Dorsolateral prefrontal cortex (tissue), 122 donors: ENCODE measurements at places on chromosomes 1 and 21.

DNA sequence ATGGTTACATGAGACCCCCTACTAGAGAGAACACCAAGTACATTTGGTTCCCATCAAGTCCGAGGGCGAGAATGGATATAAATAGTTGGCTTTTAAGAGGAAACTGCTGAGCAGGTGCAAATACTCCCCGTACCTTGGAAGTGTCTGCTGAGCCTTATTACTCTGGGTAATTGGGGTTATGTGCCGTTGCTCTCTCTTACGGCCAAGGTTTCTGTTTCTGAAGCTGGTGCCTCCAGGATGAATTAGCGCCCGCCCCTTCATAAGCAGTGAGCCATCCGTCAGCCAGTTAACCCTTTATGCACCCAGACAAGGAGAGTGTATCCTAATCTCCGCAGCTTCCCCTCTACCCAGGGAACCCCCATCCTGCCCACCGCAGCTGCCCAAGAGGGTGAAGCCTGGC, 90.4 kb upstream of the AJAP1 start:
- no peak for DNase-seq

DNA sequence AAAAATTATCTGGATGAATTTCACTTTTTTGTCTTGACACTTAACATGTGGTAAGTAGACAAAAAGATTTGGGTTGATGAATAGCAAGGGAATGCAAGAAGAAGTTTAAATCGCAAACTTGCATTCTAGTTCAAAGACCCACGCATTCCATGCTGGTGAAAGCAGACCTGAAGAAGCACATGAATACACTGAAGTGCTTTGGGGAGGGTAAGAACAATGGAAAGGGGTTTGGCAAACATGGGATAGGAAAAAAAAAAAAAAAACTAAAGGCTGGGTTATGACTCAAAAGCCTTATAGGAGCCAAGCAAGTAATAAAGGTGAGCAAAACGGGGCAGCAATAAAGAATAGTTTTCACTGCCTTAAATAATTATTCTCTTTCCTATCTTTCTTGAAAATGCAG, 450.2 kb downstream of the LMO4 start:
- no peak for DNase-seq

GRCh38 chr1:125080077-125080476, 3895.3 kb downstream of the SRGAP2C start:
- no peak for DNase-seq

DNA sequence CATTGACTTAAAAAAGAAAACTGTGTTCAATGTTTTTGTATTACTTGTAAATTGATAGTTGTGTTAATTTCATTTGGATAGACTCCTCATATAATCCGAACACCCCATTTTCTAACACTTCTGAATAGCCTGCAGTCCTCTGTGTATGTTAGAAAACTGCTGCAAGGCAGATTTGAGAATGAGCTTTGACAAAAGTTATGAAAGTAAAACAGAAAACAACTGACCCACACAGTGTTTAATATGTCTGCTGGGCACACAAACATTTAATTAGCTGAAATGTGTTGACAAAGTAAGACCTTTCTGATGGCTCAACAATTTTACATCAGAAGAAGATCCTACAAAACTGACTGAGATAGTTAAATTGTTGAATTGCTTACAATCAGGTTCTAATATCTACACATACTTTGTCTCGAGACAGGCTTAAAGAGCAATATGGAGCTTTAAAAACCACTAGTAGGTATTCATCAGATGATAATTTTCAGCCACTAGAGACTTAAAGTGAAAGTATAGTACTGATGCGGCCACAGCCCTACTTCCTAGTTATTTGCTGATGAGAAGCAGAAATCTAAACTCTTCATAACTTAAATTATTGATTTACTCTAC, 40.0 kb upstream of the PRMT6 start:
- no peak for DNase-seq

GRCh38 chr1:102435483-102435882, 438.8 kb upstream of the OLFM3 start:
- DNase-seq, result no peak

DNA sequence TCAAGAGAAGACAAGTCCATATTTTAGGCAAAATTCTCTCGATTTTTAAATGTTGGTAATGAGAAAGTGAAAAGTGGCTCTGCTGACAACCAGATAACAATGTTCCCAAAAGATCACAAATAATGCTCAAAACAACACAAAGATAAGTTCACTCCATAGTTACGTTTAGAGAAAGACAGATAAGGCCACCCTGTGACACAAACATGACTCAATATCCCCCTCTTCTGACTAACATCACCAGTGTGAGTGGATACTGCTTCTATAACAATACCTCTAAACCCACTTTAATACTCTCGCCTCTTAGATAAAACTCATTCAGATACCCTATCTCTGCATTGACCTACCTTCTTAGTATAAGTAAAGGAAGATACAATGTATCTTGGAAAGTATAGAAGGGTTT, 51.2 kb upstream of the RGS7 start:
- DNase-seq, result no peak

GRCh38 chr1:160169553-160170399, 18.4 kb downstream of the ATP1A4 start:
- no peak for DNase-seq

GRCh38 chr1:3495776-3496745, 41.6 kb downstream of the ARHGEF16 start:
- no peak for DNase-seq

- DNase-seq, result no peak
These were observed 436.4 kb downstream of the PTBP2 start for GRCh38 chr1:97157991-97158390.

DNA sequence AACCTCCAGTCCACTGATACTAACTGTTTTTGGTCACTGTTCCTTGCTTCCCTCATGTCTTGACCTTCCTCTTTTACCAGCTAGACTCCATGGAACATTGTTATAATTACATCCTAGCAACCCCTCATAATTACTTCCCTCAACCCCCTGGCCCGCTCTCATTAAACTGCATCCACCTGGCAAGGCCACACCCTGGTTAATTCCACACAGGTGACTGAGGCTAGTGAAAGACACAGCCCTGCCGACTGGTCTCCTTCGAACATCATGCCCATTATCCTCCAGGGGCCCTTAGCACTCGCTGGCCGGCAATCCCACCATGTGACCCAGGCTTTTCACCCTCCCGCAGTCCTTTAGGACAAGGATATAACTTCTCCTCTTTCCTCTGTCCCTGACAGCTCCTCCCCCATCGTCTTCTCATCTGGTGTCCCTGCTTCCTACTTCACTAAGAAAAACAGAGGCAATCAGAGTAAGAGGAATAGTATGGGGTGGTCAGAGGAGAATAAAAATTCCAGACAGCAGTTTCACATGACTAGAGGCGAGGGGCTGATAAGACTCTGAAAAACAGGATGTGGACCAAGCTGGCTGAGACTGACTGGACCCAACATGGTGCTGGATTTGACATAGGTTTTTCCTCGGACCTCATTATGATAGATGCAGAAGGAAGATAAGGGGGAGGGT, 8.8 kb upstream of the TENT5B start:
- DNase-seq, result no peak

DNA sequence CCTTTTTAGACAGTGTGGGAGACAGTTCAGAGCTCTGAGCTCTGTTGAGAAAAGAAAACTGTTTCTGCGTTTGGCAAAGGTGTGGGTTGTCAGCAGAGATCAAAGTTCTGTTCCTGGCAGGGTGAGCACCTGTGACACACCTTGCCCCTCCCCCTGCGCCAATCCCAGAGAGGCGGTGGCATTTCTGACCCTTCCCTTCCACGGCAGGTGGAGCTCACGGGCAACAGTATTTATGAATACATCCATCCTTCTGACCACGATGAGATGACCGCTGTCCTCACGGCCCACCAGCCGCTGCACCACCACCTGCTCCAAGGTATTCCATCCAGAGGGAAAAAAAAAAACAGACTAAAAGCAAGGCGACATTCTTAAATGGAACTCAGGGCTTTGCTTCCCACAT, 20.7 kb downstream of the SIM2 start:
- no peak for DNase-seq

DNA sequence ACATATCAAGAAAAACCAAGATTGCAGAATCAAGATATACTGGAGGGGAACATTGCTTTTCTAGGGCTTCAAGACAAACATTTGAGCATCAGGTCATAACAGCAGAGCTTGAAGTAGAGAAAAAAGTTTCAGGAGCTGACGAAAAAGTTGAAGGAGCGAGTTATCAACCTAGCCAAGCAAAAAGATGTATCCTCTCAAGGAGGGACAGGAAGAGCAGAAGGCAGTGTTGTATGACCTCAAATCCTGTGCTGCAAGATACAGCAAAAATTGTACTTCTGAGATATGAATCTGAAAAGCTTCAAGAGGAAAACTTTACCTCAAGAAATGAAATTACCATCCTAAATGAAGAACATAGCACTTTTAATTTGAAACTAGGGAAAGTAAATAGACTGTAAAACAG, 153.1 kb downstream of the AK5 start:
- no peak for DNase-seq

- DNase-seq, result no peak
These were observed 39.6 kb downstream of the SLC45A1 start for GRCh38 chr1:8357329-8358101.

- DNase-seq, result no peak
These were observed 71.0 kb downstream of the MAB21L3 start for GRCh38 chr1:116182019-116182714.

- DNase-seq, result no peak
These were observed 25.5 kb downstream of the CDC14A start for GRCh38 chr1:100377590-100378361.

- no peak for DNase-seq
These were observed 161.6 kb downstream of the ASTN1 start for GRCh38 chr1:177002891-177003290.

DNA sequence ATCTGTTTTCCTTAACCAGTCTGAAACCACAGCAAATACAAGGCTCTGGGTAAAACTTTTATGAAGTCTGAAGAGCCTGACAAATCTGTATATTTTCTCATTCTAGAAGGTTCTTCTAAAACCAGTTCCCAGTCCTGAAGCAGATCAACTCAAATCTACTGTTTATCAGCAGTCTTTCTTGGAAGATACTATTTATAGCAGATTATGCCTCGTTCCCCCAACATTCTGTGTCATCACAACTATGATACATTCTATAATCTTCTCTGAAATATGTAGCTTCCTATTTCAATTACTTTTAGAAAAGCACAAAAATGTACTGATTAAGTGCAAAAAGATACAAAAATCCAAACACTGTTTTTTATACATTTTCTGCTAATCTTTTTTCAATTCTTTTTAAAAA, 67.5 kb downstream of the NIBAN1 start:
- DNase-seq, result no peak

GRCh38 chr1:43764581-43764980, 57.2 kb downstream of the ST3GAL3 start:
- DNase-seq, result no peak

GRCh38 chr1:235834620-235835019, 32.1 kb downstream of the LYST start:
- no peak for DNase-seq

- DNase-seq, result no peak
These were observed 143.0 kb downstream of the CAMTA1 start for GRCh38 chr1:6928106-6928885.

DNA sequence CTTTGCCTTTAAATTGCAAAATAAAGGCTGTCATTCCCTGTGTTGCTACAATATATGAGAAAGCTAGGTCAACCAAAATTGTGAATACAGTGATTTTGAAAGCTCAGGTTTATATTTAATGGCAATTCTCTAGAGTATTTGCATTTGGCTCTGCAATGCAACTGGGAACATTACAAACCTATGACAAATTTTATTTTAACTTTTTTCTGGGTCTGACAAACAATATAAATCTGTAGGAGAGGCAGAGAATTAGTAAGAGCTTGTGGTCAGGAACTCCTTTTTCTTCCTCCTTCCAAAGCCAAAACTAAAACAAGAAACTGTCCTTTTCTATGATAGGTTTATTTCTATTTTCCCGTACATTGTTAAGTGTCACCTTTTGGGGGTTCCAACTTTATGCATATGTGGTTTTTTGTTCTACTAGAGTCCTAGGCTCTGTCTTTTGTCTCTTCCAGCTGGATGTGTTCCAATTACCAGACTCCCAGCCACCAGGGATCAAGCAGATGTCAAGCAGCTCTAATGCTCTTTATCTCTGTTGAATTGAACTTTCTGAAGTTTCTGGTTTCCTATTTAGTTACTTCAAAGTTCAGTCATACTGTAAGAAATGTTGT, 106.9 kb downstream of the ASH1L start:
- no peak for DNase-seq

- no peak for DNase-seq
These were observed 47.1 kb downstream of the CTH start for GRCh38 chr1:70458131-70458530.

DNA sequence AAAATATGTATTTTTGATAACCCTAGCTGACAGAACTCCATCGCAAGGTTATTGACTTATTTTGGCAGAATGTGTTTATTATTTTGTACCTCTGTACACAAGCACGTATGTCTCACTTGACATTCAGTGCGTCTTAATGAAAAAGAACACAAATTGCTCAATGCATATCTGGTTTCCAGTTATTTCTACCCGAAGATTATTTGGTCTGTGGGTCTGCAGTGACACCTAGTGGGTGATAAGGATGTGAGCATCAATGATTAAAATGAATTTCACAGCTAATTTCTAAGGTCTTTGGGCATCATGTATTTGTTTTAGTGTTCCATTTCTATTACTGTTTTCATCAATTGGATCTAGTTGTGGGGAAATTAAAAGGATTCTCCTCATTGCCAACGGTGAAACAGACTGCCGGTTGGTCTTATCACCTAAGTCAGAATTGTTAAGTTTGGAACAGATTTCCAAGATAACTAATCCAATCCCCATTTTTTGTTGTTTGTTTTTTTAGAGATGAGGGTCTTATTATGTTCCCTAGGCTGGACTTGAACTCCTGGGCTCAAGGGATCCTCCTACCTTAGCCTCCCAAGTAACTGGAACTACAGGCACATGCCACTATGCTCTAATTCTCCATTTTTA, 13.9 kb downstream of the DDX20 start:
- no peak for DNase-seq

DNA sequence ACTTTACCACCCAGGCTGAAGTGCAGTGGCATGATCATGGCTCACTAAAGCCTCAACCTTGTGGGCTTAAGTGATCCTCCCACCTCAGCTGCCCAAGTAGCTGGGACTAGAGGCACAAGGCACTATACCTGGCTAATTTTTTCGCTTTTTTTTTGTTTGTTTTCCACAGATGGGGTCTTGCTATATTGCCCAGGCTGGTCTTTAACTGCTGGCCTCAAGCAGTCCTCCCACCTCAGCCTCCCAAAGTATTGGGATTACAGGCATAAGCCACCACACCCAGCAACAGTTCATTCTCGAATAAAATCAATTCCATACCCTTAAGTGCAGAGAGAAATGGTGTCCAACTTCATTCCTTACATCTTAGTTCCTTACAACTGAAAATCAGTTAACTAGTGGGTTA, 24.8 kb downstream of the DCAF8 start:
- DNase-seq, result no peak
